ENCODE measurements at places on chromosomes 7 and 10.

GRCh38 chr7:83550100-83550499 lies 98.8 kb downstream of the SEMA3E start:
- no peak for DNase-seq

GRCh38 chr10:95560278-95561176 lies 644 bp downstream of the SORBS1 start:
- peak; percentile 51 for DNase-seq

- DNase-seq: no peak
Measured at GRCh38 chr7:13336227-13336626, 648.8 kb downstream of the ARL4A start.

GRCh38 chr10:25114036-25114411 lies 60.8 kb upstream of the GPR158 start:
- DNase-seq: no peak

DNA sequence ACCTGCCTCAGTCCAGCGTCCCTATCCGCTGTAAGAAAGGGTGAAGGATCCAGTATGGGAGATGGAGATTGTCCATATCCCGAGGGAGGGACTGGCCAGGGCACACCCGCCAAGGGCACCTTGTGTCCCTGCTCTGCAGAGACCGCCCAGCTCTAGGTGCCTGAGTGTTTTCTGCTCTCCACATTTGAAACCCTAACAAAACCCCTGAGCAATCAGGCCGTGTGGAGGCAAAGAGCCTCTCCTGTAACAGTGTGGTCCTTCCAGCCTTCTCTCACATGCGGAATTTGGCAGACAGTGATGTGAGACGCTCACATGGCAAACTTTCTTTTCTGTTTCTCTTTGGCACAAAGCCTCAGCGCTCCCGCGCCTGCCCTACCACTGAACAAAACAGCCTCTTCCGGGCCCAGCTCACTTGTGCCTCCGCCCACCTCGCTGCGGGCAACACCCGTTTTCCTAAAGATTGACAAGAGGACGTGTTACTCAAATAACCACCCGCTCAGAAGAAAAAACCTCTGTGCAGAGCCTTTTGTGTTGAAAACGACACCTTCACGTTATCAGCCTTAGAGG lies 514.8 kb downstream of the DNAJB6 start:
- peak; percentile 70 for DNase-seq

GRCh38 chr7:118602090-118602489 lies 377.6 kb downstream of the ANKRD7 start:
- no peak for DNase-seq

- no peak for DNase-seq
Measured at GRCh38 chr10:35386594-35387174, 50.4 kb downstream of the CCNY start.

GRCh38 chr7:7972128-7972527 lies 3.5 kb downstream of the GLCCI1 start:
- no peak for DNase-seq

DNA sequence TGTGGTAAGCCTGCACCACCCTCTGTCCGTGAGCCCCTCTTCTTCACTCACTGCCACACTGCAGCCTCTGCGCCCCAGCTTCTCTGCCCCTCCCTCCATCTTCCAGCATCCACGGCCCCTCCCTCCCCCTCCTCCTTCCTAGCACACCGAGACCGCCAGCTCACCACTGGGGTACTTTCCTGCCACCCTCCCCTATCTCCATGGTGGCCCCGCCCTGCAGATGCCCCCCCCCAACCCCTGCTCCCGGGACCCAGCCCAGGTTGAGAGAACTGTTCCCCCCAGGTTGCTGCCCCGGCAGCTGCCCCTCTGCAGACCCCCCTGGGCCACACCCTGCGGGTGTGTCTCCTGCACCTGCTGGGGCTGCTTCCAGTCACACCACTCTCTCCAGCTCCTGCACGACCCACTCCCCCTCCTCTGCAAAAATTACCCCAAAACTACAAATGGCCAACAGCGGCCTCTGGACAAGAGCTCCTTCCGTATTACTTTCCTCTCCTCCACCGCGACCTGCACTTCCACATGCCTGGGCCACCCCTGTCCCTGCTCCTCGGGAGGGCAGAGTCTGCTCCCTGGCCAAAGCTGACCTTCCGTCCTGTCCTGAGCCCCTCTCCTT lies 209.2 kb upstream of the PPP2R2D start:
- no peak for DNase-seq

DNA sequence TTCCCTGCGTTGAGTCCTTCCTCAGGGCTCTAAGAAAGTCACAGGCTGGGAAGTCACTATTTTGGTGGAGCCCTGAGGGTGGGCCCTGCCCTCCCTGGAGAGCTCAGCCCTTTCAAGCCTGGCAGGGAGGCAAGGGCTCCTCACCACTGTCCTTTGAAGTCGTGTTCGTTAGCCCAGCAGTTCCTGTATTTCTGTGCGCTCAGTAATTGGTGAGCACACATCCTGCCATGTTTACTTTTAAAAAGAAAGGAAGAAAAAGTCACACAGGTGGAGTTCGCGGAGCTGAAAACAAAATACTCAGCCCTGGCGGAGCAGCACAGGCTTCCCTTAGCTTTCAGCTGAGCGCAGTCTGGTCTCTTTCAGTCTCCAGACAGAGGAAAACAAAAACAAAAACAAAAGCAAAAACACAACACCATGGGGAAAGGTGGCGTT lies 37.1 kb downstream of the PRKCQ start:
- DNase-seq: peak; percentile 42

GRCh38 chr10:58178811-58179210 lies 88.9 kb downstream of the IPMK start:
- DNase-seq: no peak

- DNase-seq: no peak
Measured at GRCh38 chr7:2616387-2617324, 15.1 kb upstream of the TTYH3 start.

DNA sequence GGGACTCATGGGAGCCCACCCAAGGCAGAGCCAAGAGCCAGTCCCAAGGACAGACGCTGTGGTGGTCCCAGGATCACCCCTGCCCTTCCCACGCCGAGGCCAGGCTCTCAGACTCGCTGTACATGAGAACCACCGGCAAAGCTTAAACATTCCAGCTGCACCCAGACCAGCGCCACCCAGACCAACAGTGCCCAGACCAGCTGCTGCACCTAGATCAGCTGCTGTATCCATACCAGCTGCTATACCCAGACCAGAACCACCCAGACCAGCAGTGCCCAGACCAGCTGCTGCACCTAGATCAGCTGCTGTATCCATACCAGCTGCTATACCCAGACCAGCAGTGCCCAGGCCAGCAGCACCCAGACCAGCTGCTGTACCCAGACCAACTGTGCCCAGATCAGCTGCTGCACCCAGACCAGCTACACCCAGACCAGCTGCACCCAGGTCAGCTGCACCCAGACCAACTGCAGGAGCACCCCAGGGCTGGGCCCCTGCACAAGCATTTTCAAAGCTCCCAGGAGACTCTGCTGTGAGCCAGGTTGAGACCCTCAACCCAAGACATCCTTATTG lies 47.9 kb upstream of the CNPY1 start:
- no peak for DNase-seq

DNA sequence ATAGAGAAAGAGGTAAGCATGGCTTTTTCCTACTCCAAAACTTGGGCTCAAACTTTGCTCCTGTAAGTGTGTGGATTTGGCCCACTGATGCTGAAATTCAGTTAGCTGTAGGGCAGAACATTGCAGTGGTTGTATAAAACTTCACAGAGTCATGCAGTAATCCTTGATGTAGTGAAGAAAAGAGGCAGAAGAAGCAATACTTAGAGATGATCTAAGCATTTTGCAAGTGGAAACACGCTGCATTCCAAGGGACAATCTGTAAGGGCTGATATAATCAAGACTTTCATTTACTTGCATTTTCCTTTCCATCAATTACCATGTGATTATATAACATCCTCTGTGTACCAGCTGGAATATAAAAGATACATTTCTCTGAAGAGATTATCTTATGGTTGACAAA lies 338.8 kb downstream of the DNAJB9 start:
- DNase-seq: no peak

DNA sequence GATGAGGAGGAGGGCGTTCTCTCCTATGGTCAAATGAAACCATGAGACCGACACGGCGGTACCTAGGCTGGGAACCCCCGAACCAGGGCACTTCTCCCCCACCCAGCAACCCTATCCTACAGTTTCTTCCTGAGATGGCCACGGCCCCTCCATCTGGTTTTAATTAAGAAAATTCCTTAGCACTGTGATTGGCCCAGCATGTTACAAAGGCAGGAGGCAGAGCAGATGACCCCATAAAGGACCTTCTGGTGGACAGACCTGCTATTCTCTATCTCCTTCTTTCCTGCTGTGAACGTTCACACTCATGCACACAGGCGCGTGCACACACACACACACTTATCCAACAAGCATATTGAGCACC lies 129.4 kb downstream of the RGS10 start:
- no peak for DNase-seq

GRCh38 chr7:127708788-127709187 lies 56.8 kb downstream of the SND1 start:
- peak; percentile 52 for DNase-seq

DNA sequence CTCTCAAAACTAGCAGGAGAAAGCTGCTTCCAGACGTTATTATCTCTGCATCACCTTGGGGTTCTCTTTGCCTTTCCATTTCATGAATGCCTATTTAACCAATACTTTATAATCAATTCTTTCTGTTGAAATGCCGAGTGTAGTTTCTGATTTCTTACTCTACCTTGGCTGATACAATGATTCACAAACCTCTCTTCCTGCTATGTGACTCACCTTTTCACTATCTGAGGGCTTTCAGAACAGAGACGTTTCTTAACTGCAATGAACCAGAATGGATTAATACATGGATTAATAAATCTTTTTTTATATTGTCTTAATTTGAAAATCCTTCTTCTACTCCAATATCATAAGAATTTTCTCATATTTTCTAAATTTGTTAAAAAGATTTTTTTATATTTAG lies 46.4 kb upstream of the ZNF746 start:
- no peak for DNase-seq

DNA sequence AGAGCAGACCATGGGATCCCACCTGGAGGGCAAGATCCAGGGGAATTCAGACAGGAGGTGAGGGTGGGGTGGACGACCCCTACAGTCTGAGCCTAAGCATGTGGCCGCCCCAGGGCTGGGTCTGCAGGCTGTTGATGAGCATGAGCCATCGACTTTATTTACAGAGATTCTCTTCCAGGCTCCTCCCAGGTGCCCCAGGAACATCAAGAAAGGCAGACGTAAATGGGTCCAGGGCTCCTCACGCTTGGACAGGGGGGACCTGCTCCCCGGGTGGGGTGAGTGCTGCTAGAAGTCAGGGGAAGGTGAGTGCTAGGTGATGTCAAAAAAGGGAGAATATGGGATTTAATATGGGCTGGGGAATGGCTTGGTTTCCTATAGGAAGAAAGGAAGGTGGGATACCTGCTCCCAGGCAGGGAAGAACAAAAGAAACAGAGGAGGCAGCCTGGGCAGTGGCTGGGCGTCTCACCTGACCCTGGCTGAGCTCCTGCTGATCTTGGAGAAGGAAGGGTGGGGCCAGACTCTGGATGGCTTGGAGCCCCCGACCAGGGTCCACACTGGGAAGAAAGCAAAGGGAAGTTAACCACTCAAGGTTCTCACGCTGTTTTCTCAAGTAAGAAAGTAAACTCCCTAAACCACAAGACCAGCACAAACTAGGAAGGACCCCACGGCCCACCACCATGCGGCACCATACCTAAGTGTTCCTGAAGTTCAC lies 162.1 kb upstream of the SHH start:
- DNase-seq: no peak

GRCh38 chr10:49005270-49005669 lies 65.6 kb upstream of the LRRC18 start:
- DNase-seq: no peak

DNA sequence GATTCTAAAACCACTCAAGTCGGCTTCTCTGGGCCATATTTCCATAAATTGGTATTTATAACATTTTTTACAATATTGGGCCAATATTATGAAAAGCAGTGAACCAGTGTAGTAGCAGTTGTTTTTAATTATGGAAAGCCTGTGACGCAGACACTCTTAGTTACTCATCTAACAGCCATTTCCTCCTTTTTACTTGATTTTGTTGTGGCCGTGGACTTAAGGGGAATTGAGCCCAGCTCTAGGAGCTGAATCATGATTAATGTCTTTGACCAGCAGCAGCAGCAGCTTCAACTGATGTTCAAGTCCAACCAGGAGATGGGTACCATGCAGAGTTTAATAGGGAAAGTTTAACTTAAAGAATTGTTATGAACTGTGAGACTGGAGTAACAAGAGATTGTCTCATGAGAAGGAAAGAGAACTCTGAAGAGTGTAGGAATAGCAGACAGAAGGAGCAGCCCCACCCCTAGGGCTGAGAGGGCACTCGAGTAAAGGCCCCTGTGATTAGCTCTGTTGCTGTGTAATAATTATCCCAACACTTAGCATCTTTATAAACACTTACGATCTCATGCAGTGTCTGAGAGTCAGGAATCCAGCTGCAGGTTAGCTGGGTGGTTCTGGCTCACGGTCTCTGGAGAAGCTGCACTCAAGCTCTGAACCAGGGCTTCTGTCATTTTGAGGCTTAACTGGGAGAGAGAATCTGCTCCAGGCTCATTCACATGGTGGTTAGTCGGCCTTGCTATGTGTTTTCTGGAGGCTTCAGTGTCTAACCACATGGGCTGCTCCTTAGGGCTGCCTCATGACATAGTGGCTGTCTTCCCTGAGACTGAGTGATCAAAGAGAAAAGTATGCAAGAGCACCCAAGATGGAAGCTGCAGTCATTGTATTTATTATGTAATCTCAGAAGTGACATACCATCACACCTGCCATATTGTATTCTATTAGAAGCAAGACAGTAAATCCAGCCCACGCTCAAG lies 4.6 kb downstream of the LANCL2 start:
- DNase-seq: no peak

GRCh38 chr7:128727239-128727638 lies 11.9 kb upstream of the CALU start:
- DNase-seq: no peak

GRCh38 chr10:72660220-72660619 lies 31.7 kb upstream of the MCU start:
- no peak for DNase-seq

GRCh38 chr7:129764247-129765084 lies 152.9 kb downstream of the NRF1 start:
- DNase-seq: no peak

GRCh38 chr10:124062390-124062789 lies 31.0 kb downstream of the CHST15 start:
- no peak for DNase-seq

- DNase-seq: peak; percentile 68
Measured at GRCh38 chr10:119871881-119872609, 598 bp downstream of the MCMBP start.

- DNase-seq: no peak
Measured at GRCh38 chr10:114822444-114823076, 980 bp downstream of the FHIP2A start.

DNA sequence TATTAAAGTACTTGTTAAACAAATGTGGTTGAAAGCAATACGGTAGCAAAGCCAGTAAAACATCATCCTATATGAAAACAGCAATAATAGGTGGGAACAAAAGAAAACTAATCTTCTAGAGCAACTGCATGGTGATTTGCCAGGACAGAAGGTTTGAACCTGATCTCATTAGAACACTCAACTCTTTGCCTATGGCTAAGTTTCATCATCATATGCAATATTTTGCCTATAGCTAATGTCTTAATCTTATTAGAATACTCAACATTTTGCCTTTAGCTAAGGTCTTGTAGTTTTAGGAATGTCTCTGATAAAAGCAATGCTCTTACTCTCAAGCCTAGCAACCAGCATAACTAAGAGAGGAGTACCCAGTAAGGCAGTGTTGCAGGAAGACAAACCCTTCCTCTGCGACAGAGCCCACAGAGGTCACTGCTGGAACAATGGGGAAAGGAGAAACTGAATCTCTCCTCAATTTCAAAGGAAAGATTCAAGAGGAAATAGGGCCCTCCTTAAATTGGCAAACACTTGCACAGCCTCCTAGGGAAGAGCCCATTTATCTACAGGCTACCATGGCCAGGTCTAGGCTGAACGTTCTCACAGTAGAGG lies 38.3 kb downstream of the CADPS2 start:
- DNase-seq: no peak
